Lower lobe of right lung (tissue), 2 donors: ENCODE measurements at places on chromosomes 16 and 17. TPM values are rescaled to one million over a fixed set of nuclear protein-coding genes. Genes with fewer than 3 reads are reported as not detected.
A peak's percentile ranks its signal among the peaks of the same experiment; 100 is the strongest.

The NUDT16L1 gene
- total RNA-seq = 27.3 TPM

DNA sequence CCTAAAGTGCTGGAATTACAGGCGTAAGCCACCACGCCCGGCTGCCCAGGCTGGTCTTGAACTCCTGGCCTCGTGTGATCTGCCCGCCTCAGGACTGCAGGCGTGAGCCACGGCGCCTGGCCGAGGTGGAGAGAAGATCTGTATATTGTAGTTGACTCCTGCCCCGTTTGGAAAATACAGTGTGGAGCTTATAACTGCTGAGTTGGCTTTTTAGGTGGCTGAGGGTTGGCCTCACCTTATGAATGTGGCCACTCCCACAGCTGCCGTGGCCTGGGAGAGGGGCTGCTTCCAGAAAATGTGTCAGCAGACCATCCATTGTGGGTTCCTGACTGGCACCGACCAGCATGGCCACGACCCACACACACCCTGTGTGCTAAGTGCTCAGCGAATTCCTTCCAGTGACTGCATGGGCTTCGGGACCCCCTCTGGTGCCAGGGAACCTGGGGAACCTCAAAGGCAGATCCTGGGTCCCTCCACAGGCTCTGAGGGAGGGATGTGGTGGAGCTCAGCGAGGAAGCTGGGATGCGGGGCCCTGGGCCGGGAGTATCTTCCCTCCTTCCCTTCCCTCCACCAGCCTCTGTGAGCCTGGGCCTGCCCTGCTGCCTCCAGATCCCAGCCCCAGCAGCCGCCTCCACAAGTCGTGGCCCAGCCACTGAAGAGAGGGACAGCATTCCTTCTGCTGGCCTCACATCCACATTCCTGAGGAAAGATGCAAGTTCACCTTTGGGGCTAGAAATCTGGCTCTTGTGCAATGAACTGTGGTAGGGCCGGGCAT, 10.9 kb upstream of the RAB11FIP3 start:
- DNase-seq = no peak
- no peaks in the 10 kb centered on the region for H3K27me3 ChIP-seq
- H3K4me1 ChIP-seq = no peaks in the 10 kb centered on the region
- no peak overlapping the region for H3K4me3 ChIP-seq
- H3K36me3 ChIP-seq = peaks cover 7% of the 10 kb centered on the region
- H3K27ac ChIP-seq = no peak overlapping the region

DNA sequence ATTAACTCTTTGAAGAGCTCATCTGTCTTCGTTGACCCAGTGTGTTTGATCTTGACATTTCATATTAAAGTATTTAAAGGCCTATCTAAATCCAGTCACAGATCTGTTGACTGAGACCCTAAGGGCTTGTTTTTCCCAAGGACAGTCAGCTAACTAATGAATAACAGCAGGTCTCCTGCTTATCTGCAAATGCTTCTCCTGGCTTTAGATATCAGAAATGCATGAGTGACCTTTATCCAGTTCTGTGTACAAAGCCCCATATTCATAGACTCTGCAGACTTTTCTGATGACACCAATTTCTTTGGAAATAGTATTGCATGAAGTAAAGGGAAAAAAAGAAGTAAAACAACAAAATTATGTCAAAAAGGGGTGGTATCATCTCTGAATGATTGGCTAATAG, 70.3 kb downstream of the YPEL2 start:
- no peaks in the 10 kb centered on the region for H3K27me3 ChIP-seq
- H3K27ac ChIP-seq = no peak overlapping the region
- no peak overlapping the region for H3K4me3 ChIP-seq
- H3K4me1 ChIP-seq = no peaks in the 10 kb centered on the region
- H3K36me3 ChIP-seq = peaks cover 62% of the 10 kb centered on the region

DNA sequence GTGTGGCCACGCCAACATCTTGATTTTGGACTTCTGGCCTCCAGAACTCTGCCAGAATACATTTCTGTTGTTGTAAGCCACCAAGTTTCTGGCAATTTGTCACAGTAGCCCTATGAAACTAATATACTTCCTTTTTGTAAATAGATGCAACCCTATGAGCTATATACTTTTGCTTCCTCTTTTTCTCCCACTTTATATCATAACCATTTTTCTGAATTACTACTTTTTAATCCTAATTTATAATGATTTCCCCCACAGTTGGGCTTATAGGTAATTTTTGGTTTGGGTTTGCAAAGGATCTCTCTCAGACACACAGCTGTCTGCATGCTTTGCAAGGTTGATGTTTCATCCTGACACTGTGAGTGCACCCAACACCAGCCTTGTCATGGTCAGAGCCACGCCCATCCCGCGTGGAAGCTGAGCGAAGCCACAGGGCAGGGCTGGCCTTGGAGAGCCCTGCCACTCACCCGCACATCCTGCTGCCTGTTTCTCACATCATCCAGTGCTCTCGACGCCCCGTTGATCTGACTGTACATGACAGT, 5.8 kb downstream of the TRIM25 start:
- H3K27ac ChIP-seq = peak overlapping the region; percentile 51
- H3K4me3 ChIP-seq = no peak overlapping the region
- H3K4me1 ChIP-seq = peaks cover 60% of the 10 kb centered on the region
- DNase-seq = peak; percentile 90
- peaks cover 55% of the 10 kb centered on the region for H3K36me3 ChIP-seq
- no peaks in the 10 kb centered on the region for H3K27me3 ChIP-seq

The PROCA1 gene
- 4.4 TPM for total RNA-seq

DNA sequence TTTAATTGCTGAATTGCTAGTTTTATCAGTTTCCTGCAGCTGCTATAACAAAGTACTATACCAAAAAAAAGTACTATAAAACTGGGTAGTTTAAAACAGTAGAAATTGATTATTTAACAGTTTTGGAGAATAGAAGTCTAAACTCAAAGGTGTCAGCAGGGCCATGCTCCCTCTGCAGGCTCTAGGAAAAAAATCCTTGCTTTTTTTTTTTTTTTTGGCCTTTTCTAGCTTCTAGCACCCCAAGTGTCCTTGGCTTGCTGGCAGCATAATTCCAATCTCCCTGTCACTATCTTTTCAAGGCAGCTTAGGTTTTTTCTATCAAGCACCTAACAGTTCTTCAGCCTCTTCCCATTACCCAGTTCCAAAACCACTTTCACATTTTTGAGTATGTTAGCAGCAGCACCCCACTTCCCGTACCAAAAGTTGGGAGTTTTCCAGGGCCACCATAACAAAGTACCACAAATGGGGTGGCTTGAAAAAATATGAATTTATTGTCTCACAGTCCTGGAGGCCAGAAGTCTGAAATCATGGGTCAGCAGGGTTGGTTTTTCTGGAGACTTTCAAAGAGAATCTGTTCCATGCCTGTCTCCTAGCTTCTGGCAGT, 37.4 kb downstream of the BPTF start:
- no peak for DNase-seq
- H3K27ac ChIP-seq = no peak overlapping the region
- no peaks in the 10 kb centered on the region for H3K27me3 ChIP-seq
- H3K4me1 ChIP-seq = peaks cover 35% of the 10 kb centered on the region
- H3K36me3 ChIP-seq = peaks cover 13% of the 10 kb centered on the region

The ZSCAN10 gene
- total RNA-seq = not detected

DNA sequence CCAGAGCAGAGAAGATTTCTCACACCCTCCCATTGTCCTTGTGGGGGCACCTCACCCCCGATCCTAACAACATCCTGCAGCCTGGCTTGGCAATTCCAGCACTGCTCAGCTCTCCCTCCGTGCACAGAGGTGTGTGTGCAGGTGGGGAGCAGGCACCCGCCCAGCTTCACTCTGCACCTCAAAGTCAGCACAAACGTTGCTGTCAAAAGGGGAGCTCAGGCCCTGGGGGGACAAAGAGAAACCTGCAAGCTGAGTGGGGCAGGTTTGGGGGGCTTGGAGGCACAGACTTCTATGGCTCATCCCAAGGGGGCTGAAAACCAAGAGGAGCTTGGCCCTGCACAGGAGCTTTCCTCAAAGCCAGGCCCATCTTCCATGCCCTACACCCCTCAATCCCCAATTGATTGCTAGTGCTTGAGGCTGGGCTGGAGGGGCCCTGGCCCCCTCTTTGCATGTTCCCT, 231.9 kb upstream of the TNRC6C start:
- H3K27ac ChIP-seq = no peak overlapping the region
- no peaks in the 10 kb centered on the region for H3K36me3 ChIP-seq
- no peak for DNase-seq
- H3K4me3 ChIP-seq = no peak overlapping the region
- no peaks in the 10 kb centered on the region for H3K4me1 ChIP-seq

The CNTROB gene
- 56.2 TPM for total RNA-seq

DNA sequence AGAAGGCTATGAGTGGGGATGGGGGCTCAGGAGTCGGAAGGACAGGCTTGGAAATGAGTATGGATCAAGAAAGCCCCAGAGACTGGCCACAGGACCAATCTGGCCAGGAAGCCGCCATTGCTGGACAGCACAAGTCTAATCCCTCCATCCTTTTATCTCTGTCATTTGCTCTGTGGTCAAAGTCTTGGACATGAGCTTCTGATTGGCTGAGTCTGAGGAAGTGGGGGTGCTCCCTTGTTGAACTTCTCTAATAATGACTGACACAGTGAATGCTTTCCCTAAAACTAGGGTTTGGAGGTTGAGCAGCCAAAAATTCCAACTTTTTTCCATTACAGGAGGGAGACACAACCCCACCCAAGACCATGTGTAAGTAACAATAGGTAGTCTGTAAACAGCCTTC, 97.4 kb downstream of the MARF1 start:
- no peak for DNase-seq
- no peak overlapping the region for H3K27ac ChIP-seq

GRCh38 chr16:5433587-5433986, 336.0 kb upstream of the EEF2KMT start:
- H3K36me3 ChIP-seq = no peaks in the 10 kb centered on the region
- H3K27ac ChIP-seq = no peak overlapping the region
- H3K27me3 ChIP-seq = no peaks in the 10 kb centered on the region
- DNase-seq = no peak

The NPIPA7 gene
- 10.0 TPM for total RNA-seq

GRCh38 chr17:80825471-80826345, 165.9 kb upstream of the CHMP6 start:
- peaks cover 5% of the 10 kb centered on the region for H3K4me1 ChIP-seq
- H3K27me3 ChIP-seq = no peaks in the 10 kb centered on the region
- no peak overlapping the region for H3K4me3 ChIP-seq
- H3K36me3 ChIP-seq = peaks cover 36% of the 10 kb centered on the region
- DNase-seq = peak; percentile 27

DNA sequence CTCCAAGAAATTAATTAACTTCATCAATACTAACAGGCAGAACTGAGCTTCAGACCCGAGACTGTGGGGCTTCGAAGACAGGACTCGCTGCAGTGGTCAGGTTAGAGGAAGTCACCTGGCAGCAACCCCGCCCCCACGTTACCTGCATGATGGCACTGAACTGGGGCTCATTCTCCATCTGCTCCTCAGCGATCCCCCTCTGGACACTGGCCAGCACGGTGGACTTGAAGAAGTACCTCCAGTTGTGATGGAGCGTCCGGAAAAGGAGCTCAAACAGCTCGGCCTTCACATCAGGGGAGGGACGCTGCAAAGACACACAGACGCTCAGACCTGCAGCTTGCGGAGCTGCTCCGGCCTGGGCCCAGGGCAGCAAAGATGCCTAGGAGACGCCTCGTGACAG, 40.9 kb upstream of the GSG1L start:
- no peaks in the 10 kb centered on the region for H3K27me3 ChIP-seq
- H3K4me3 ChIP-seq = no peak overlapping the region
- no peak overlapping the region for H3K27ac ChIP-seq
- DNase-seq = no peak

DNA sequence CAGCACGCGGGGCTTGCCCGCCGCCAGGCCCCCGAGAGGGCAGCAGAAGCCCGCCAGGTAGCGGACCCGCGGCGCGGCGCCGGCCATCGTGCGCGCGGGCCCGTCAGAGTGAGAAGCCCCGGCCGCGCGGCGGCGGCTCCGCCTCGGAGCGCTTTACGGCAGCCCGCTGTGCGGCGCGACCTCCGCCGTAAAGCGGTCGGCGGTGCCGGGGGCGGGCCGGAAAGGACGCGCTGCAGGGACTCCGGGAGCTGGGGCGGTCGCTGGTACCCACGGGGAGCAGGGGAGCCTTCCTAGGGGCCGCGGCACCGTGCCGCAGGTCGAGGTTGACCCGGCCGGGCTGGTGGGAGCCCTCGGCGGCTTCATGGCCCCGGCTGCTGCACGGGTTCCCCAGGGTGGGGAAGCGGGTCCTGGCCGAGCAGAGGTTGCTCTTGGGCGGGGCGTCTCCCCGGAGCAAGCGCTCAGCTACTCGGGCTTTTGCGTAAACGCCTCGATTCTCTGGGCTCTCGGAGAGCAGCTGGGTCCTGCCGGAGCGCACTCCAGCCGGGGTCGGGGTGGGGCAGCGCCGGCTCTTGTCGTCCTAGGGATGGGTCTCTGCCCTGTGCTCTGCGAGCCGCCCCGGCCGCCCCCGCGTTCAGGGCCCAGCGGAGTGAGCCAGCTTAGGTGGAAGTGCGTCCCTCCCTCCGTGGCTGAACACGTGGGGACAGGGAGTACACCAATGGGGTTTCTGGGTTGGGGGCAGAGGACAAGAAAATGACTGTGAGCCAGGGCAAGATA, at the start of gene FAAP100:
Gene FAAP100, minus strand, starts transcription at position 110 of the 774 bp plus-strand sequence. Its CDS starts 23 bp downstream, at position 87.
- H3K27ac ChIP-seq = peak within 1 kb of the TSS; percentile 86
- no peaks in the 10 kb centered on the region for H3K27me3 ChIP-seq
- peaks cover 28% of the 10 kb centered on the region for H3K4me1 ChIP-seq
- peak within 1 kb of the TSS; percentile 100 for H3K4me3 ChIP-seq
- H3K36me3 ChIP-seq = peaks cover 41% of the 10 kb centered on the region
- DNase-seq = peak; percentile 88

- no peak for DNase-seq
- H3K27ac ChIP-seq = no peak overlapping the region
- no peaks in the 10 kb centered on the region for H3K4me1 ChIP-seq
- no peaks in the 10 kb centered on the region for H3K27me3 ChIP-seq
- H3K4me3 ChIP-seq = no peak overlapping the region
Measured at GRCh38 chr16:66008136-66008535, 358.4 kb upstream of the CDH5 start.

DNA sequence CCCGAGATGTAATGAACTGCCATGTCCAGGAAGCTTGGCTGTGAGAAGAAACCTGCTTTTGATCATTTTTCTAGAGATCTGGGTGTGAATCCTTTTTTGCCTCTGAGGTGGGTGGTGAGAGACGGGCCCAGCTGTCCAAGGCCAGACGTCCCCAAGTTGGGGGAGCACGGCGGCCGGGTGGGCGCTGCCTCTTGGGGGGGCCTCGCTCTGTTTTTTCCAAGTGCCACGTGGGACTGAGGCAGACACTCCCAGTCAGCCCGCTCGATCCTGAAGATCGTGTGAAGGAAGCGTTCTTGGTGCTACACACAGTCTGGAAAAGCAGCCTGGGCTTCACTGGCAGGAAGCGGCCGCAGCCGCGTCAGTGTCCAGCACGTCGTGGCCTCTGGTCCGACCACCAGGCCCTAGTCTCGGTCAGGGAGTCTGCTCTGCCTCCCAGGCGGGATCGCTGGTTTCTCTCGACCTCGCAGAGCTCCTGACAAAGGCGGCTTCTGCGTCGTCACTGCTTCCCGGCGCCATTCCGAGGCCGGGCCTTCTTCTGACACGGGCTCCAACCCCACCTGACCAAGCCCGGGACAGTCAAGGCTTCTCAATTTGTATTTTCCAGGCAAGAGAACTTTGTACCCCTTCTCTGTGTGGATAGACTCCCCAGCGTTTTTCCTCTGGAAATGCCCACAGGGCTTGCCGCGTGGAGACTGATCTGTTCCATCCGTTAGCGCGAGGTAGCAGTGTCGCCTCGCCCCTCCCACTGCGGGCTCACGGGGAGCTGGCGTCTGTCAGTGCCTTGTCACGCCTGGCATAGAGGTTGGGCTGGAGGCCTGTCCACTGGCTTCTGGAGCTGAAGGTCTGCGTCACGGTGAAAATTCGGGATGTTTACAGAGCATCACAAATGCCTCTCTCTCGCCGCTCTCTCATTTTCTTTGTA, 12.4 kb downstream of the PRSS27 start:
- no peak for DNase-seq
- H3K36me3 ChIP-seq = peaks cover 70% of the 10 kb centered on the region
- H3K4me3 ChIP-seq = no peak overlapping the region
- H3K27me3 ChIP-seq = no peaks in the 10 kb centered on the region
- no peaks in the 10 kb centered on the region for H3K4me1 ChIP-seq
